Frontal cortex (tissue), 4 donors: ENCODE measurements at places on chromosomes 11 and 22.

- no peak for DNase-seq
Measured at GRCh38 chr22:47837703-47838102, 1075.3 kb downstream of the TBC1D22A start.

- no peak for DNase-seq
Measured at GRCh38 chr11:17229481-17230152, 21.8 kb upstream of the PIK3C2A start.

GRCh38 chr11:32796425-32796824, 2.0 kb upstream of the CCDC73 start:
- DNase-seq = no peak

DNA sequence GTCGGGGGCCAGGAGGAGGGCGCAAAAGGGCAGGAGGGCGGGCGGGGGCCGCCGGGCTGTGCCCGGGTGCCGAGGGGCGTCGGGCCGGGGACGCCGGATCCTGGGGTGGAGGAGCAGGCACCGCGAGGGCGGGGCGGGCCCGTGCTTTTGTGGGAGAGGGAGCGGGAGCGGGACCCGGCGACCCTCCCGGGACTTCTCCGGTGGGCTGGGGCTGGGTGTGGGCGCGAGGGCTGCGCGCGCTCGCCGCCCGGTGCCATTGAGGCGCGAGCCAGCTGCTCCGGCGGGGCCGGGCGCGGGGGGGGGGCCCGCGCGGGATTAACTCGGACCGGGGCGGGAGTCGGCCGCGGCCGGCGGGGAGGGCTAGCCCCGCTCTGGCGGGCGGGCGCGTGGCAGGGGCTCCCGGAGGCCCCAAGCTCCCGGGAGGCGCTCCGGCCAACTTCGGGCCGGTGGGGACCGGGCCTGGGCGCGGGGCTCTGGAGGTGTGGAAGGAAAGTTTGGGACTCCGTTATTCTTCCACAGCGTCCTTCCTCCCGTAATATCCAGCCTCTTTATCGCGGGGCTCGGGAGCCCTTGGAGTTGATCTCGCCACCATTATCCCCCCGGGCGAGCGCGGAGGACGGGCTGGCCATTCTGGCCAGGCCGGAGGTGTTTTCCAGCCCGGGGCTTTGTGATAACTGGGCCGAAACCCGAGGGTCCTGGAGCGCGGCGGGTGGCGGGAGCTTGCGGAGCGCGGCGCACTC, 936 bp downstream of the CECR2 start:
- DNase-seq = peak; percentile 65

- DNase-seq = no peak
Measured at GRCh38 chr22:27537501-27537900, 264.1 kb downstream of the MN1 start.

GRCh38 chr22:45329530-45329936, 19.8 kb downstream of the FAM118A start:
- no peak for DNase-seq

DNA sequence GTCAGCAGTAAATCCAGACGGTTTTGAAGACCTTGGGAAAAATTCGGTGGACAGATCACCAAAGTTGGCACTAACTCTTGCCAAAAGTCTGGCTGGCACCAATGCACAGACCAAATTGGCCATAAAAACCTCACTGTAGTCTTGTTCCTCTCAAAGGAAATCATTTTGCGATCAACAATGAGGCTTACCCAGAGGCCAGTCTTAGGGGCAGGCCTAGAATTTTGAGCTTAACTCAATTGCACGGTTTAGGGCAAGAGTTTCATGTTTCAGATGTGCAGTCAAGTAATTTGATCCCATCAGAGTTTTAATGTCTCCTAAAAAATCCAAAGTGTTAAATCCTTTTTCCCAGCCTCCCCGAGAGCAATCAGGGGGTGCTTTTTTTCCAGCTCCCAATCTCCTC, 19.0 kb downstream of the MPPED2 start:
- no peak for DNase-seq

GRCh38 chr22:20449819-20450550, 12.4 kb upstream of the SCARF2 start:
- DNase-seq = no peak

DNA sequence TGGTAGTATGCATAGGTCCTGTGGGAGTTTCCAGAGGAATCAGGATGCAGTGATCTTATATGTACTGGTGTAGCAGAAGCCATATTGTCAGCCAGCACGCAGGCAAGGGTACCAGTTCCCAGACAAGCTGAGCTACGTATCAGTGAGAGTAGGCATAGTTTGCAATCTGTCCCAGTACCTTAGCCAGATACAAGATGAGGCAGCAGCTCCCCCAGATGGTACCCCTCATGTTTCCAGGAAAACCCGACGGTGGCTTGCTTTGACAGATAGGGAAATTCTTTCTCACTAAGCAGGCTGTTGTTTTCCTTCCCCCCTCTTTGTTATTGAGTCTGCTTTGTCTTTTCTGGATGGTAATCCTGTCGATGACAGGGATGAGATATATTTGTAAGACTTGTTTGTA, 109.7 kb upstream of the RRM1 start:
- no peak for DNase-seq

GRCh38 chr11:67157691-67158090, 38.6 kb downstream of the KDM2A start:
- DNase-seq = no peak

DNA sequence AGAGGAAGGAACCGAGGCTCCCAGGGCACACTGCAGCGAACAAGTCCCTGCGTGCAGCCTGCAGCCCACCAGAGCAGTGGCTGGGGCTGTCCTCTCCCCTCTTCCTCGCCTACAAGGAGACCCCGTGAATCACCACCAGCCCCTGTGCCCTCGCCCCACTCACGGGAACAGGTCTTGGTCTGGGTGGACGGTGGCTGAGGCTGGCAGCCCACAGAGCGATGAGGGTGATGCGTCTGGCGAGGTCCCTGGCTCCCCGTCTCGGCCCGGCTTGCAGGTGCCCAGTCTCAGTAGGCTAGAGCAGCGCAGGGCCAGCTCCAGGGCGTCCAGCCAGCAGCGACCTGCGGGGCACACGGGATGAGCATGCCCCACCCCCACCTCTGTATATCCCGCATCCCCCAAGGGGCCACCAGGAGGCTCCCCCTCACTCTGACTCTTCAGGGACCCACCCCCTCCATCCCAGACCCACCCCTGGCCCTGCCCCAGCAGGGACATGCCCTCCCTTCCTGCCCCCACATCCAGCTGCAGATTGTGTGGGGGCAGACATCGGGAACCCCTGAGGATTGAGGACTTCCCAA, 50.5 kb upstream of the CARS1 start:
- no peak for DNase-seq

DNA sequence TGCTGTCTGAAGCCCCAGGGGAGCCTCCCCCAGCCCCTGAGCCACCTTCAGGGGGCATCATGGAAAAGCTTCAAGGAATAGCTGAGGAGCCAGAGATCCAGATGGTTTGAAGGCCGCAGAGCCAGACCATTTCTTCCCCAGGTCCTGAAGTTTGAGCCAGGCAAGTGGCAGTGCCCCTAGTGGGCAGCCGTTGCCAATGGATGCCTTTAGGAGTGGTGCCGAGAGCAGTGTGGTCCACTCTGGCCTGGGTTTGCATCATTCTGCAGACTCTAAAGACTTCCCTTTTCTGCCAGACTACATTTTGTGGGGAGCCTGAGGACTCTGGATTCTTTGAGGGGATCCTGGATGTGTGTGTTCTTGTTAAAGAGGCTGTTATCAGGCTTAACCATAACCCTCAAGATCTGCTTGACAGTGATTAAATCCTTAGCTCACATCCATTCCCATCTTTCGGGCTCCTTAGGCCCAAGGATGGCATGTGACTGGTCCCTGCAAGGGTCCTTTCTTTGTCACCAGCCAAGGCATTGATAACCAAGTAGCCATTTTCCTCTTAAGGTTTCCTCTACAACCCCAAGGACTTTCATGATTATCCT, 13.1 kb downstream of the HINFP start:
- no peak for DNase-seq
